ENCODE measurements at places on chromosomes 4 and X.

DNA sequence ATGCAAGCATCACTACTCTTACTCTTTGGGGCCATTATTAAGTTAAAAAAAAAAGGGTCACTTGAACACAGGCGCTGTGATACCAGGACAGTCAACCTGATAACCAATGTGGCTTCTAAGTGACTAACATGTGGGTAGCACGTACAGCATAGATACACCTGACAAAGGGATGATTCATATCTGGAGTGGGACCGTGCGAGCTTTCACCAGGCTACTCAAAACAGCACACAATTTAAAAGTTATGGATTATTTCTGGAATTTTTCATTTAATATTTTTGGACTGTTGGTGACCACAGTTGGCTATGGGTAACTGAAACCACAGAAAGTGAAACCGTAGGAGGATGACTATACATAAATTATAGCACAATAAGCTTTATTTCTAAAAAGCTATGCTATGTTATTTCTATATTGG lies 113.8 kb upstream of the STIM2 start:
- DNase-seq, result peak; percentile 9

GRCh38 chr4:57442831-57443291 lies 332.7 kb upstream of the IGFBP7 start:
- no peak for DNase-seq

GRCh38 chrX:19684311-19684710 lies 169.0 kb upstream of the MAP3K15 start:
- no peak for DNase-seq

DNA sequence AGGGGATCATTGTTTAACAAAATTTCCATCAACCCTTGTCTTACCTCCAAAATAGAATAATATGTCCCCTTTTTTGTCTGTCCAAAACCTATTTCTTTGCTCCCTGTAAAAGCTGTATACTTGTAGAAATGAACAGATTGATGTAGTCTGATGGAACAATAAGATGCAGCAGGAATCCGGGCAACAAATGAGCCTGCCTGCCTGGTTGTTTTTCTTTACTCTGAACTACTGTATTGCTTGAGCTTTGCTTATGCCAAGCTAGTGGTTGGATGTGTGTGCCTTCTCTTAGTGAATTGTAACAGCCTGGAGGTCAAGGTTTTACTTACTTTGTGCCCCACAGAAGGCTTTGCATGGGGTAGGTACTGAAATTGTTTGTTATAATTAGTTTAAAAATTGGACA lies 116.2 kb upstream of the TLL1 start:
- no peak for DNase-seq

GRCh38 chr4:58113126-58113525 lies 1002.9 kb upstream of the IGFBP7 start:
- DNase-seq, result no peak

- no peak for DNase-seq
Observed at GRCh38 chr4:157888281-157888680, 284.5 kb downstream of the GASK1B start.

DNA sequence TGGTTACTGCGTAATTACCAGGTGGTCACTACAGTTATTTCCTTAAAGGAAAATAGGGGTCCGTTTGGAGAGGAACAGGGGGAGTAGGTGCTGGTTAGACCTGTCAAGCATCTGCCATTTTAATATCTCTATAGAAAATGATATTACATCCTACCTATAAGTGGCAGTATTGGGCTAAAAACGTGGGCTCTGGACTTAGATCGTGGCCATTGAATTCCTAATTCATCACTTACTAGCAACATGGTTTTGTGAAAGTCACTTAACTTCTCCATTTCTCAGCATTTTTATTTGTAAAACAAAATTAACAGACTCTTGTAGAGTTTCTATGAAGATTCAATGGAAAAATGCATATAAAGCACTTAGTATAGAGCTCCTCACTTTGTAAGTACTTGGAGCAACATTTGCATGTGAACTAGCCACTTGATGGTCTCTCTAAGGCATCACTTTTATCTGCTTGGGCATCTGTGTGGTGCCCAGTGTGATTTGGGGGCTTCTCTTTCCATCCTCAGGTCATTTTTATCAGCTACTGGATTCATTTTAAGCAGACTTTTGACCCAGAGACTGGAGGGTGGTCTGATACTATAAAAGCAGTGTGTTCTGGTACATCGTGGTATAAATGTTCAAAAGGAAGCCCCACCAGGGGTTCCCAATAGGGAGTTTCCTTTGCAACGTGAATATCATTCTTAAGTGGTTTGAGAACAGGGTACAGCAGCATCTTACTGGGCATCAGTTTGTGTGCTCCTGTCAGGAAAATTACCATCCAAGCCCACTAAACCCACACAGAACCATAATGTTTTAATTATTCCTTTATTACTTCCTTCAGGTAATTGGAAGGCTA lies 42.7 kb upstream of the RASSF6 start:
- no peak for DNase-seq

DNA sequence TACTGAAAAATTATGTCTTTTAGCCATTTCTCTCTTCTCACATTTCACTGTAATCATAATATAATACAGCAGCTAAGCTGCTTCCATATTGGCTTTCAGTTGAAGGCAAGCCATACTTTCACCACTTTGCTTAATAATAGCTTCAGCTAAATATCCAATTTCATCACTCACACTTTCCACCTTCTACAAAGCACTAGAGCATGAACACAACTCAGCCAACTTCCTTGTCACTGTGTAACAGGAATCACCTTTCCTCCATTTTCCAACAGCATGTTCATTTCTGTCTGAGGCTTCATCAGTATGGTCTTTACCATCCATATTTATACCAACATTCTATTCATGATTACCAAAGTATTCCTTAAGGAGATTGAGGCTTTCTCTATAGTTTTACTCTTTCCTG lies 219.8 kb upstream of the CTSO start:
- no peak for DNase-seq
